ENCODE measurements at places on chromosomes 4 and X.

DNA sequence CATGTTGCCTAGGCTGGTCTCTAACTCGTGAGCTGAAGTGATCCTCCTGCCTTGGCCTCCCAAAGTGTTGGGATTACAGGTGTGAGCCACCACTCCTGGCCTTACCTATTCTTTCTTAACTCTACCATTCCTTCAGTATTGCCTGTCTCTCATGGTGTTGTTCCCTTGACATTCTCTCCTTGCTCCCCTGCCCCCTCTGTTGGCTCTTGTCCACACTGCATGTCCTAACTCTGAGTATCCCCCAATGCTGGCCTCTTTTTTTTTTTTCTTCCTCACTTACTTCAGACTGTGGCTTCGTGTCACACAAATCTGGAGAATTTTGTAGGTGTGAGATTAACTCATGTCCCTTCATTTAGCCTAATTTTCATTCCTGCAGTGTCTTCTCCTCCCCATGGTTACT is 22.9 kb upstream of the FRMPD4 start:
- no peak for DNase-seq

GRCh38 chrX:16120431-16120830 is 2.9 kb upstream of the GRPR start:
- DNase-seq, result no peak

DNA sequence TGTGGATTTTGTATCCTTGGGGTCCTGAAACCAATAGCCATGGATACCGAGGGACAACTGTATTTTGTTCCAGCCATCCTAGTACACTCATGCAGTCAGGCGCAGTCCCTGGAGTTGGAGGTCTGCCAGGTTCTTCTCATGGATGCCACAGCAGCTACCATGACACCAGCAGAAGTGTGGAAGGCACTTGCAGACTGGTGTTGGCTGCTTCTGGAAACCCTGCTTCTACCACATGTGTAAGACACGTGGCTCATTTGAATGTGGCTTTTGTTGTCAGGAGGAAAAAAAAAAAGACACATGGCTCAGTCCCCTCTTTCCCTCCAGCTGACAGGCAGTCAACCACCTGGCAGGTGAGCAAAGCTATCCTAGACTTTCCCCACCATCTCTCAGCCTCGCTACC is 19.4 kb downstream of the DRD5 start:
- no peak for DNase-seq

- DNase-seq, result no peak
Observed at GRCh38 chr4:1653776-1654175, 30.3 kb downstream of the FAM53A start.

DNA sequence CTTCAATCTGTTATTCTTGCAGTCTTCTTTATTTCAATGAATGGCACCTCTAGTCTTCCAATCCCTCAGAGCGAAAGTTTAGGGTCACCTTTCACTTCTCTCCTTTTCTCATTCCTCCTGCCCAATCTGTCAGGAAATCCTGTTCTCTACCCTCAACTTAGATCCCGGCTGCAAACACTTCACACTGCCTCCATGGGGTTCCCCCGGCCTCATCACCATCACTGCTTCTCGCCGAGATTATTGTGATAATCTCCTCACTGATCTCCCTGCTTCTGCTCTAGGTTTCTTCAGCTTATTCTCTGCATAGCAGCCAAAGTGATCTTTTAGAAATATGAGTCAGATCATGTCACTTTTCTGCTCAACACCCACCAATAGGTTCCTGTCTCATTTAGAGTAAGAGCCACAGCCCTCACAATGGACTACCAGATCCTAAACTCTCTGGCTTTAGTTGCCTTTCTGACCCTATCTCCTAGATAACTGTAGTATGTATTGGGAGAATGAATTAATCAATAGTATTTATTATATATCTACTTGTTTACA is 43.6 kb upstream of the TBC1D9 start:
- no peak for DNase-seq

GRCh38 chr4:147194114-147194513 is 248.4 kb upstream of the TTC29 start:
- peak; percentile 38 for DNase-seq

GRCh38 chr4:48602222-48602621 is 112.2 kb downstream of the ZAR1 start:
- DNase-seq, result peak; percentile 56

Data from brain microvascular endothelial cell (primary cell).